ENCODE measurements at places on chromosomes 2 and 18. TPM values are rescaled to one million over a fixed set of nuclear protein-coding genes. Genes with fewer than 3 reads are reported as not detected.
A peak's percentile ranks its signal among the peaks of the same experiment; 100 is the strongest.

DNA sequence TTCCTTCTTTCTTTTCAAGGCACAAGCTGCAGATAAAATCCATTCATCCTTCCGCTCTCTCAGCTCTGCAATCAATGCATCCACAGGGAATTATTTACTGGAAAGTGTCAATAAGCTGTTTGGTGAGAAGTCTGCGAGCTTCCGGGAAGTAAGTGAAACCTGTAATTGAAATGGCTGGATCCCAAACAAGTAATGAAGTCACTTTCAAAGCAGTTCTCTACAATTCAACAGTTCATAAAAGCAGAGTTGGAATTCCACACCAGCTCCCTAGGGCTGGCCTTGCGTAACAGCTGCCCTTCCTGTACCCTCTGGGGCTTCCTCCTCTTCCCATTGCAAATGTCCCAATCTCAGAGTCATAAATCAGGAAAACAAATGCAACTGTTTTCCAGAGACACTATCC lies 9.6 kb downstream of the SERPINB2 start:
- no peak for DNase-seq

- no peak for DNase-seq
Observed at GRCh38 chr2:152394326-152394725, 59.4 kb downstream of the FMNL2 start.

ITGAV gene
- total RNA-seq = 175 TPM

DNA sequence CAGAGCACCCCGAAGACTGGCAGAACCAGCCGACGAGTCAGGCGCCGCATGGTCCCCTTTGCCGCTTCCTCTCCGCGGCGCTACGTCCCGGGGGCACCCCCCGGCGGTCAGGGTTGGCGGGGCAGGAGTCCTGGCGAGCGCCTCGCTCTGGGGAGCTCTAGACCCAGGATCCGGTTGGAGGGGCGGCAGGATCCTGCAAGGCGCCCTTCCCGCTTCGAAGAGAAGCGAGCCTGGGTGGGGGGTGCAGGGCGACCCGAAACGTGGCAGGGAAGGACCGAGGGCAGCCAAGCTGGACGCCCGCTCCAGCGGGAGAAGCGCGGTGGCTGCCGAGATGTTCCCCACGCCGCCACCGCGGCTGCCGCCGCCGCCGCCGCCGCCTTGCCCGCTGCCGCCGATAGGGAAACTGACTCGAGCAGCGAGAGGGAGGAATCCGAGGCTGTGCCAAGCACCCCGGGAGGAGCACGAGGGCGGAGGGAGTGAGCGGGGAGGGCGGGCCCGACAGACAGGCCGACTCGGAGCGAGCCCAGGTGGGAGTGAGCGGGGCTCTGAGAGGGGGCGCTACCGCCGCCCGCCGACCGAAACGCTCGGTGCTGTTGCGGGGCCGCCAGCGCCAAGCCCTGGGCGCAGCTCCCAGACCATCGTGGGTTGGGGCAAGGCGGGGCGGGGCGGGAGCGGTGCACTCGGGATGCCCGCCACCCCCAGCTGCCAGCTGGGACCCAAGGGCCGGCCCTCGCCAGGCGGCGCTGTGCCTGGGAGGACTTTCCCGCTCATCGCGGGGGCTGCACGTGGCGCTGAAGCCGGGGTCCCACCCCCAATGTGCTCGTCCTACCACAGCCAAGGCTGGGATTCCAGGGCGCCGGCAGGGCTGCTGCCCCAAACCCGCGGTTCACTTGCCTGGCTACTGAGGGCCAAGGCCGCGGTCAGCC lies at the start of gene GALNT14:
TSS of gene GALNT14 (minus strand) at position 404 of the 926 bp plus-strand sequence. CDS start at position 50, 354 bp downstream.
- peak; percentile 58 for DNase-seq

- DNase-seq = peak; percentile 53
Observed at GRCh38 chr2:237264480-237265219, 149.3 kb downstream of the COL6A3 start.

SCN2A gene
- 0.50 TPM for total RNA-seq

UGT1A10 gene
- not detected for total RNA-seq

DNA sequence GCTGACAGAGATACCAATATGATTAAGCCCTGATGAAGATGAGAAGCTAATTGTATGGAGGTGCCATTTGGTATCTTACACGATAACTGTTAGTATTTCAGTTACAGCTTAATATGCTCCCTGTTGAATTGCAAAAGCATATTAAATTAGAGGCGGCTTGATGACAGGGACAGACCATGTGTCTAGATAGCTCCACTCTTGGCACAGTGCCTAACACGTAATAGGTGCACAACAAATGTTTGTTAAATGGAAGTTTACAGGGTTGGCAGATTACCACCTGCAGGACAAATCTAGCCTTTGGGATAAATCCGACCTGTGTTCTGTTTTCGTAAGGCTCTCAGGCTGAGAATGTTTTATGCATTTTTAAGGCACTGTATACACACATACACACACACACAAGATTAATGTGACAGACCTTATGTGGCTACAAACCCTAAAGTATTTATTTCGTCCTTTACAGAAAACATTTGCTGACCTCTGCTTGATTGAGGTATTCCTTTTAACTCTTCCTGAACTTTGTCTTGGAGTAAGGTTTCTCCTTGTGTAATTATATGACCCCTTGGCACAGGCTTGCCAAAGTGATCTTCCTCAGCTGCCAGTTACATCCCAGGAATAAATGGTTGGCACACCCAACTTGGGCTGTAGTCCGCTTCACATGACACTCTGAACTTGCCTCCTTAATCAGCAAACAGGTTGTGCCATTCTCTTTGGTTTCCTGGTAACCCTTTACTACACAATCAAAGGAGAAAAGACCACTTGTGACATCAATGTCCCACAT lies 348.9 kb downstream of the HRH4 start:
- no peak for DNase-seq

SLC5A7 gene
- total RNA-seq = 0.84 TPM

GRP gene
- total RNA-seq = 0.67 TPM

MAT2A gene
- total RNA-seq = 135 TPM

DSG1 gene
- not detected for total RNA-seq

GRCh38 chr18:10923141-10923540 lies 226.2 kb downstream of the PIEZO2 start:
- no peak for DNase-seq

- no peak for DNase-seq
Observed at GRCh38 chr2:62313449-62314227, 117.7 kb downstream of the B3GNT2 start.

DNA sequence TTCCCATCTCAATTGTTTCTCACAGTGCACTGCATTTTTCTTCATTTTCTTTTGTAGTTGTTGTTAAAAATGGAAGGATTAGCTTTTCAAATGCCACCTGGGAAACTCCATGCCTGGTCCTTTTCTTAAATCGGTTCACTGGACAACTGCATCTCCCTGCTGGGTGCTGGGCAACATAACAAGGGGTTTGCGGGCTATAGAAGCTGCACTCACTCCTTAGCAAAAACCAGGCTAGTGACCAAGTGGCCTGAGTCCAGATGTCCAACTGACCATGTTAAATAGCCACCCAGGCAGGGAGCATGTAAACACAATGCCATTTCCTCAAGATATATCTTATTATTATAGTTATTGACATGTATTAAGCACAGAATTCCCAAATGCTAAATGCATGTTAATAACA lies 264.9 kb downstream of the ICOS start:
- no peak for DNase-seq

DNA sequence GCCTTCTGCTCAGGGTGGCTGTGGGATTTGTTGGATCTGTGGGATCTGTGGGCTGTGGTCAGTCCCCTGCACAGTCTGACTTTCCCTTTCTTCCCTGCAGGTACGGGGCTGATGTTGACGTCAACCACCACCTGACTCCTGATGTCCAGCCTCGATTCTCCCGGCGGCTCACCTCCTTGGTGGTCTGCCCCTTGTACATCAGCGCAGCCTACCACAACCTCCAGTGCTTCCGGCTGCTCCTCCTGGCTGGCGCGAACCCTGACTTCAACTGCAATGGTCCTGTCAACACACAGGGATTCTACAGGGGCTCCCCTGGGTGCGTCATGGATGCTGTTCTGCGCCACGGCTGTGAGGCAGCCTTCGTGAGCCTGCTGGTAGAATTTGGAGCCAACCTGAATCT lies 17.5 kb downstream of the ASB1 start:
- DNase-seq = no peak

DNA sequence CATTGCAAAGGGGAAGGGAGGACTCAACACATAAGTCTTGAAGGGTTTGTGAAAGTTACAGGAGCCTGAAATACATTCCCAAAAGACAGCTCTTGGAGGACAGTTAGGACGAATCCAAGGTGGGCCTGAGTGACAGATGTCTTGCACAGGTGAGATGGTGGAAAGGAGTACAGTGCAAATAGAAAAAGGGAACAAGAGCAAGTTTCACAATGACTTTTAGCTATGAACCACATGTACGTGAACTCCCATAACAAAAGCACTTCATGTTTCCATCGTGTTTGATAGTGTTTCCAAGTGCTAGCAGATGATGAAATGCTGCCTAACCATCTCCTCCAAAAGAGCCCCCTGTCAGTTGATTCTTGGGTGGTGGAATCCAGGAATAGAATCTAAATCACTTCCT lies 1.8 kb downstream of the IL18RAP start:
- no peak for DNase-seq

- no peak for DNase-seq
Observed at GRCh38 chr2:88747990-88748389, 56.5 kb downstream of the RPIA start.

RAD51AP2 gene
- total RNA-seq = not detected

- DNase-seq = peak; percentile 11
Observed at GRCh38 chr2:112137516-112138158, 548 bp upstream of the FBLN7 start.

- no peak for DNase-seq
Observed at GRCh38 chr2:19559596-19560240, 201.3 kb upstream of the OSR1 start.

DNA sequence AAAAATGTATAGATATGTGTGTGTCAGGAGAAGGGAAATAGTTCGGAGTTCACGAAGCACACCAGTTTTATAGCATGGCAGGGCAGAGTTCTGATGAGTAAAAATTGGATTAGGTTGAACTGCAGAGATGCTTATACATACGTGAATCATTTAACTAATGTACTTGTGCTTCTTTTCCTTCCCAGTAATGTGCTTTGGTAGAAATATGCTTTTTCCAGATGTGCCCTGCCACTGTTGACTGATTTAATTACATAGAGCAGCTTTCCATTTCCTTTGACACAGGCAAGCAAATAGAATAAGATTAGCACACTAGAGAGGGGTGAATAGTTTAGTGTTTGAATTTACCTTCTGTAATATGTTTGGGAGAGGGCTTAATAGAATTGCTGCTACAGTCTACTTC lies 28.9 kb upstream of the ARMC9 start:
- DNase-seq = no peak

RASGRP3 gene
- total RNA-seq = 27.2 TPM

IGFBP5 gene
- total RNA-seq = 101 TPM

CROCC2 gene
- 2.3 TPM for total RNA-seq

ADD2 gene
- total RNA-seq = 0.92 TPM

DNA sequence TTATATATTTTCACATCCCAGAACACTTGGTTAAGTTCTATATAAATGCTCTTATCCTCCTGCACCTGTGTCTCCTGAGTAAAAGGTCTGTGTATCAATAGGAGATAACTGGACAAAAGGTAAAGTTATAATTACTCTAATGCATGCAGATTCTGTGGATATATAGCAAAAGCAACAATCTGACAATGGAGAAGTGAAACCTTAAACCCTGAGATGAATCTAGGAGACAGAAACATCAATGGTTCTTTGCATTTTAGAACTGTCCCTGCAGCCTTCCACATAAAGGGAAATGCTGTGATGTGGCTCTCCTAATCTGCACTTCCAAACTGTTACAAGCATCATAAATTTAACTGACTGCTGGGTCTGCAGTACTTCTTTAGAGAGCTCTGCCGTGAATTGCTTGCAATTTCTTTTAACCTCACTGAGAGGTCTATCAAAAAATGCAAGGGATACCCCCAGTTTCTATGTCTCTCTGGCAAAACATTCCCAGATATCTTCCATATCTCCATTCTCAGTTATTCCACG lies 42.8 kb upstream of the FSIP2 start:
- DNase-seq = no peak

- no peak for DNase-seq
Observed at GRCh38 chr2:179692610-179693009, 168.8 kb downstream of the ZNF385B start.

GRCh38 chr18:73528066-73528465 lies 619.6 kb downstream of the FBXO15 start:
- DNase-seq = no peak

DNA sequence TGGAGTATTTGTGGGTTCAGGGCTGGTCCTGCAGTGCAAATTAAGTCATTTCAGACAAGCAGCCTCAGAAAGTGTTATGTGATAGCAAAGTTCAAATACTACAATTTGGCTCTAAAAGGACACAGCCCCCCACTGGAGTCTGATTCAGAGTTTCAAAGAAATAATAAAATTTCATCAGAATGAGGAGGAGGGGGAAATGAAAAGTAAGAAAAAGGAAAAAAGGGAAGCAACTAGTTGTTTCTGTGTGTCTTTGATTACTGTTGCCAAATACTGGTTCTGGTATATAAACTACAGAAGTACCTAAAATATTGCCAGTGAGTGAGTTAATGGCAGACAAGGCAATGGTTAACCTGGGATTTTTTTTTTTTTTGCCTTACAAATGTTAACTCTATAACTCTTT lies 773.9 kb downstream of the BCL11A start:
- no peak for DNase-seq

LIMS3 gene
- total RNA-seq = 1.5 TPM

MYO5B gene
- 25.5 TPM for total RNA-seq

G6PC2 gene
- not detected for total RNA-seq

ASXL3 gene
- total RNA-seq = 3.1 TPM

DNA sequence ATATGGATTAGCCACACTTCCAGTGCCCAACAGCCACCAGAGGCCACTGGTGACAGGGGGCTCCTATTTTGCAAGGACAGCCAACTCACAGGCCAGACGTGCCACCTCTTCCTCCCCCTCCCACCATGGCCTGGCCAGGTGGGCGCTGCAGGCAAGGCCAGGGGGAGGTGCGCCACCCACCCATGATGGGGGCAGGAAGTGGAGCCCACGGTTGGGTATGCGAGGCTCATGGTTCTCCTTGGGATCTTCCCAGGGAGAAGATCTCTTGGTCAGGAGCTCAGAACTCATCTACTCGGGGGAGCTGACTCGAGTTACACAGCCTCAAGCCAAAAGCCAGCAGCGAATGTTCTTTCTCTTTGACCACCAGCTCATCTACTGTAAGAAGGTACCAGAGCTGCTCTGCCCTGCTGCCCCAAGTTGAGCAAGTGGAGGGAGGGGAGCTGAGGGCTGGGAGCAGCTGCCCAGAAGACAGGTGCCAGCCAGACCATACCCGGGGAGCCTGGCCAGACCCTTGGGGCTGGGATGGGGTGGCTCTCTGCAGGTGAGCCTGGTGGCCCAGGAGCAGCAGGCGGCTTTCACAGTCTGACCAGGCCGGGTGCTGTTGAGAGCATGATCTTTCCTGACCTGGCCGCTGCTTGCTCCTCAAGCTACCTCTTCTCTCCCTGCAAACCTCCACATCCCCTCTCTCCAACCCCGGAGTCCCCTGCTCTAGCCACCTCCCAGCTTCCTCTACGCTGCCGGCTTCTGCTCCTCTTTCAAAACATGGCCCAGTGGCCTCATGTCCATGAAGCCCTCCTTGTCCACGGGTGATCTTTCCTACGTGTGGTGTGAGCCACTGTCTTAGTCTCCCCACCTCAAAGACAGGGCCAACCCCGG lies 49.8 kb downstream of the FAM168B start:
- DNase-seq = no peak

Measured in left lung (tissue), 14 donors.